ENCODE measurements at places on chromosomes 11 and 22.

- peak; percentile 19 for DNase-seq
Observed at GRCh38 chr11:18383388-18384156, 10.8 kb upstream of the LDHA start.

DNA sequence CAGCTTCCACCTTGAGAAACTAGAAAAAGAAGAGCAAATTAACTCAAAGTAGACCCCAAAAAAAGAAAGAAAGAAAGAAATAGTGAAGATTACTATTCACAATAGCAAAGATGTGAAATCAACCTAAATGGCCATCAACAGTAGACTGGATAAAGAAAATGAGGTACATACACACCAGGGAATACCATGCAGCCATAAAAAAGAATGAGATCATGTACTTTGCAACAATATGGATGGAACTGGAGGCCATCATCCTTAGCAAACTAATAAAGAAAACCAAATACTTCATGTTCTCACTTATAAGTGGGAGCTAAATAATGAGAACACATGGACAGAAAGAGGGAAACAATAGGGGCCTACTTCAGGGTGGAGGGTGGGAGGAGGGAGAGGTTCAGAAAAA is 13.8 kb downstream of the CD3D start:
- DNase-seq, result no peak

- DNase-seq, result no peak
Observed at GRCh38 chr11:9575260-9576240, 2.1 kb downstream of the WEE1 start.

DNA sequence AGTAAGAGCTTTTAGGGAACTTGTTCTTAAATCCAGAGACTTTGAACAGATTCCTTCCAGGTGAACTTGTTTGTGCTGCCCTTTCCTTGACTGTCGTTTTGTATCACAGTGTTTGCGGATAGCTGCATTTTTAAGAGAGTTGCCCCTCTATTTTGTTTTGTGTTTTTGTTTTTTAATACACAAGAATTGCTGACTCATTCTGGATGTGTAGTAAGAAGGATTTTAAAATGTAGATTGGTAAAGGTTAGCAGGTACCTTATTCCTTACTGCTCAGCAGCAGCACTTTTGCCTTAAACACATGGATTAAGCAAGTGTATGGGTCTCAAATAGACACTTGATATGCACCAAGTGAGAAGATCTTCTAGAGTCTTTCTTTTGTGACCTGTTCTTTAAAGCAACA is 8.9 kb upstream of the APOA5 start:
- no peak for DNase-seq

DNA sequence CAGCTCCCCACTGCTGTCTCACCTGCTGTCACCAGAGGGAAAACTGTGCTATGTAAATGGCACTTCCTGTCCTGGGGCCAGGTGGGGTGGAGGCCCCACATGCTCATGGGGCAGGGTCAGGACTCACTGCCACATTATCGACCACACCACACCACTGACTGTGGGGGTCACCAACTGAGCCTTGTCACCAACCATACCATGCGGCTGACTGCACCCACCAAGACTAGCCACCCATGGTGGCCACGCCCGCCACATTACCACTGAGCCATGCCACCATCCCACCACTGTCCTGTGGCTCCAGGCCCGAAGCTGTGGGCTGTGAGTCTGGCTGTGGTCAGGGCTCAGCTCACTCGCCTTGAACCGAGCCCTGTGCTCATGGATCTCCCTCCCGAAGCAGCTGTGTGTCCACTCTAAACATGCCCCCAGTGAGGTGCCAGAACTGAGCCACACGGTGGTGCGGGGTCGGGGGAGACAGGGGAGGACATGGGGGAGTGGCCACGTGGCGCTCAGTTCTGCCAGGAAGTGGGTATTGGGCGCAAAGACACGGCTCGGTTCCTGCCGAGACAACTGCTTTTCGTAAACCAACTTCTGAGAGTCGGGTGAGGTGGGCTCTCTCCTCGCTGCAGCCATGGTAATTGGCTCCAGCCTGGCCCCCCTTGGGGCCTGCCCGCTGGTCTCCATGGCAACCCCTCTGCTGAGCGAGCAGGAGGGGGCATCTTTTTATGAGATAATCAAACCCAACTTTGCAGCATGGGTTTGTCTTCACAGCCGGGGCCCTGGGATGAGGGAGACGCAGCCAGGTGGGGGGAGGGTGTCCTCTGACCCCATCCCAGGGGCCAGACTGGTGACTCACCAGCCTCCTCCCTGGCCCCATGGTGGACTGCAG is 23.2 kb downstream of the RTN4R start:
- no peak for DNase-seq

- peak; percentile 36 for DNase-seq
Observed at GRCh38 chr11:61834278-61835048, 6.4 kb downstream of the FADS2 start.

- no peak for DNase-seq
Observed at GRCh38 chr11:122226810-122227379, 110.9 kb upstream of the BLID start.

- no peak for DNase-seq
Observed at GRCh38 chr11:75627906-75628668, 40.8 kb downstream of the MAP6 start.

- no peak for DNase-seq
Observed at GRCh38 chr11:114617157-114618124, 21.9 kb upstream of the NXPE4 start.

DNA sequence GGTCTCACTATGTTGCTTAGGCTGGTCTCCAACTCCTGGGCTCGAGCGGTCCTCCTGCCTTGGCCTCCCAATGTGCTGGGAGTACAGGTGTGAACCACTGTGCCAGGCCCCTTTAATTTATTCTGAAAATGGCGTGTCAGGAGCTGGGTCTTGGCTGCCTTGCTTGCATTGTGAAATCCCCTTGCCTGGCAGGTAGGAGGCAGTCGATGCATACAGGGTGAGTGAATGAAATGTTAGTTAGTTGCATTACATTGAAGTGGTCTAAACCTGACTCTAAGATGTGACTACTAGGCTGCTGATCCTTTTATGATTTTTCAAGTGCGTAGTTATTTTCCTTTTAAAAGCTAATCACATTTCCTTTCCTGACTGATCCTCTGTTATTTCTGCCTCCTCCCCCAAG is 42.9 kb downstream of the PARVB start:
- no peak for DNase-seq

- DNase-seq, result peak; percentile 25
Observed at GRCh38 chr22:26751217-26751616, 93.8 kb downstream of the MIAT start.

- DNase-seq, result no peak
Observed at GRCh38 chr11:98710986-98711385, 309.8 kb upstream of the CNTN5 start.

GRCh38 chr11:60910711-60911380 is 3.1 kb upstream of the TMEM109 start:
- no peak for DNase-seq

- no peak for DNase-seq
Observed at GRCh38 chr11:68524213-68524612, 63.7 kb downstream of the PPP6R3 start.

DNA sequence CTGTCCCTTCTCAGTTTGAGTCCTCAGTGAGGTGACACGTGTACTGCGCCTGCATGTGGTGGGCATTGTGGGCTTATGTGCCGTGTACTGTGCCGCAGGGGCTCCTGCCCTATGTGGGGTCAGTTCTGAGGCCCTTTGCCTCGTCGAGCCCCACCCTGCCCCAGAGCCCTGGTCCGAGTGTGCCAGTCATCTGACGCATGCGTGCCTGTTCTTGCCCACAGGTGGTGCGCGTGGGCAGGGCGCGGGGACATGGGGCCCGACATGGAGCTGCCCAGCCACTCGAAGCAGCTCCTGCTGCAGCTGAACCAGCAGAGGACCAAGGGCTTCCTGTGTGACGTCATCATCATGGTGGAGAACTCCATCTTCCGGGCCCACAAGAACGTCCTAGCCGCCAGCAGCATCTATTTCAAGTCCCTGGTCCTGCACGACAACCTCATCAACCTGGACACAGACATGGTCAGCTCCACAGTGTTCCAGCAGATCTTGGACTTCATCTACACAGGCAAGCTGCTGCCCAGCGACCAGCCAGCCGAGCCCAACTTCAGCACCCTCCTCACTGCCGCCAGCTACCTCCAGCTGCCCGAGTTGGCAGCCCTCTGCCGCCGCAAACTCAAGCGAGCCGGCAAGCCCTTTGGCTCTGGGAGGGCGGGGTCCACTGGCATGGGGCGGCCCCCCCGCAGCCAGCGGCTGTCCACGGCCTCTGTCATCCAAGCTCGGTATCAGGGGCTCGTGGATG is 22.3 kb upstream of the TMEM191C start:
- no peak for DNase-seq

DNA sequence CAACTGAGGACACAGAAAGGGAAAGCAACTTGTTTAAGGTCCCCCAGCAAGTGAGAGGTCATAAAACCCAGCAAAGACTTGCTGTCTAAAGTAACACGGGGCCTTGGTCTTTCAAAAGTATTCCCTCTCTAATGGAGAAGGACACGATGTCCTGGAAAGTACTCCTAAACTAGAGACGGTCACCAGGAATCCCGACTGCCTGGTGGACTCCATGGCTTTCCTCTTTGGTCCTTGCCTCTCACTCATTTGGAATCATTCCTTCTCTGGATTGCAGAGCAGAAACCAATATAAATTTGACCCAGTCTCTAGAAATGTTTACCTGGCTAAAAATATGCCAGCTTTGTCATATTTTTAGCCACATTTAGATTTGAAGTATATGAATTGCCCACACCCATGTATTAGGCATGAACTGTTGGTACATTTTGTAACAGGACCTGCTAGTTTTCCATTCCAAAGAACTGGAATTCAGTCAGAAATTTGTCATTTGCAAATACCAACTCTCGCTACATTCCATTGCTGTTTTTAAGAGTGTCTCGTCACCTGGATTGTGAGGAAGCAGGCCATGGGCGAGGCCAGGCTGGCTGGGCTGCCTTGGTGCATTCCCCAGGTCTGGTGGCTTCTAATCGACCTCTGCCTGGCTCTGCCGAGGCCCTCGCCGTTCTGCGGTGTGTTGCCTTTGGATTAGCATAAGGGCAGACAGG is 12.9 kb downstream of the NAV2 start:
- DNase-seq, result no peak

DNA sequence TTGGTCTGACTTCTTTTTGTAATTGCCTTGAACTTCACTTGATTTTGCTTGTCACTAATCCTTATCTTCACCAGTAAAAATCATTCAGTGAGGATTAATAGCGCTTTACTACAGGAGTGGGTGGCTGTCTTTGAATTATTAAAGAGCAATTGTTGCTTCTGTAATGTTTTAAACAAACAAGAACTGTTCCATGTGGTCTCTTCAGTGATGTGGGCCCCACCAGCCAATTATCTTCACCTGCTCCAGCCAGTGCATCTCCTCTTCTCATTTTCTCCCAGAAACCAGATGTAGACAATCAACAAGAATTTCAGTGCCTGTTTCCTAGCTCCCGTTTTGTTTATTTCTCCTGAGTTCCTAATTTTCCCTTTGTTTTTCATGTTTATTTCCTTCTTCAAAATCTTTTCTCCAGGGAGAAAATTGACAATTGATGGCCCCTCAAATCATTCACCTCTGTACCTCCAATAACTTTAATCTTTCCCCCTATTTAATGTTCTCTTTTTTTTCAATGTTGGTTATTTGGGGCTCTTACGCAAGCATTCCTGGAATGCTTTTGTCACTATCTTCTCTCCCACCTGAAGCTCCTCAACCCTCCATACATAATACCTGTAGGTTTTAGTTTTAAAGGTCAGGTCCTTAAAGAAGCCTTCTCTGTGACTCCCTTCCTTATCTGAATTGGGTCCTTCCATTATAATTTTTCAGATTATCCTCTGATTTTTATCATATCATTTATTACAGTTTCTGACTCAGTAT is 115.1 kb downstream of the ARFGAP2 start:
- DNase-seq, result no peak

- no peak for DNase-seq
Observed at GRCh38 chr22:43017525-43018460, 2.8 kb upstream of the PACSIN2 start.

DNA sequence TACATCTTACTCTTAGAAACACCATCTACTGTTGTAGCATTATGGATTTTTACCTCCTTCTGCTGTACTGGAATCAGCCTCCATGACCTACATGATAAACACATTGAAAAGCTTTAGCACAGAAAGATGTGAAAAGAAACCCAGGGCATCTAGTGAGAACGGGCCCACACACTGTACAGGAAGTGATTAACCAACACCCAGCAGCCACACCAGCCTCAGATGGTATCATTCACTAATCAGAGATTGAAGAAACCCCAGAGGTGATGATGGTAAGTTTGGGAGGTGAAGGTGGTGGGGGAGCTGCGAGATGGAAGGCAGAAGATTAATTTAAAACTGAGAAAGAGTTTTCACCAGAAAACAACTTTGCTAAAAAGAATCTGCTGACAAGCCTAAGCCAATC is 46.1 kb downstream of the RASSF10 start:
- no peak for DNase-seq

GRCh38 chr22:42431401-42432019 is 693 bp downstream of the NFAM1 start:
- no peak for DNase-seq

DNA sequence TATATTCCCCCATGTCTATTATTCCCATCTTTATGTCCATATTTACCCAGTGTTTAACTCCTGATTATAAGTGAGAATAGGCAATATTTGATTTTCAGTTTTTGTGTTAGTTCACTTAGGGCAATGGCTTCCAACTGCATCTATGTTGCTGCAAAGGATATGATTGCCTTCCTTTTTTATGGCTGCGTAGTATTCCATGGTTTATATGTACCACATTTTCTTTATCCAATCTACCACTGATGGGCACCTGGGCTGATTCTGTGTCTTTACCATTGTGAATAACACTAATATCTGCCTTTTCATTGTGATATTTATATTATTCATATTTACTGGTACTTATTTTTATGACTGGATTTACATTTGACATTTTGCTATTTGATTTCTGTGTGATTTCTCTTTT is 649.6 kb downstream of the NTM start:
- DNase-seq, result no peak

DNA sequence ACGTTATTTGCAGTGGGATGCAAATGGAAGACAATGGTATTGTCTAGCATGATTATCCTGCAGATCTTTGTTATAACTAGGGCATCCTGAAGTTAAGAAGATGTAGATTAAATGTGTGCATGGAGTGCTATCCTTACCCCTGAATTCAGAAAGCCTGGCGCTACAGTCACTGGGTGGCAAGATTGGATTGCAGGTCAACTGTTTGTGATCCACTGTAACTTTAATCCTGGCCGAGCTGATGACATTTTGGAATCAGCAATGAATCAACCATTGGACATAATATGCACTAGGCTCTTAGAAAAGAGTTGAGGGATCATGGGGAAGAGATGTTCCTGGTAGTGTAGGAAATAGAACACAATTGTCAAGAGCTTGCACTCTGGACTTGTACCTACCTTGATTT is 25.1 kb downstream of the SEZ6L start:
- DNase-seq, result no peak
